ENCODE measurements at places on chromosomes 11 and 22. TPM values are rescaled to one million over a fixed set of nuclear protein-coding genes. Genes with fewer than 3 reads are reported as not detected.
A peak's percentile ranks its signal among the peaks of the same experiment; 100 is the strongest.

GRCh38 chr11:31860391-31860790 is 49.3 kb upstream of the PAX6 start:
- no peak for DNase-seq

DNA sequence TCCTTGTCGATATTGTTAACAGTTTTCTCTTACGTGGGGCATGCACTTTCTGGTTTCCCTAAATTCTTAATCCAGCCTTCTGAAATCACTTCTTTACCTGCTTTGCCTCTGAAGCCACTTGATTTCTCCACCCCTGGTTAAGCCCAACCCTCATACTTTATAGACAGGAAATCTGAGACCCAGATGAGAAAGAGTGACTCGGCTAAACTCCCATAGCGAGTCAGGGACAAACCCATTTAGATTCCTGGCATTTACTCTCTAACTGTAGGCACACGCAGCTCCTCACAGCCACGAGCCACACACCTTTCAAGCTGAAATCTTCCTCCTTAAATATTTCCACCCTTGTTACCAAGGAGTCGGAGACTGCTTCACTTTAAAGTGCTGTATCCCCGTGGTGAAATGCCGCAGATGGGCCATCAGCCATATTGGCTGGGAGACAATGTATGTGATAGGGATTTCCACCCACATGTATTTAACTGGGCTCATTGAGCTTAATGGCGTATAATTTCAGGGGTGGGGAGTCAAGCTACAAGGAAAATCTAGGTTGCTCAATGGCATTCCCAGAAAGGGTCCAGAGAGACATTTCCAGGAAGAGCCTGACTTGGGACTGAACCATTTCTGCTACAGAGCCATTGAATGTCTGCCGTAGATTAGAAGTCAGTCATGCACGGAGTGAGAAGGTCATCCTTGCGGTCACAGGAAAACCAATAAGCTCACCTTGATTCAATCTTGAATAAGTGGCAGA is 49.9 kb upstream of the GRK3 start:
- DNase-seq = no peak

Gene KIAA1671
- 0.15 TPM for polyA plus RNA-seq

- DNase-seq = no peak
These were observed at the start of gene MS4A15 for GRCh38 chr11:60756307-60757032. Gene MS4A15, plus strand, starts transcription at chr11:60756867. Its CDS starts 6,867 bp downstream, at chr11:60763734.

GRCh38 chr22:21920341-21921183 is 32.1 kb downstream of the PPM1F start:
- DNase-seq = no peak

Gene ELMOD1
- 0.04 TPM for polyA plus RNA-seq

DNA sequence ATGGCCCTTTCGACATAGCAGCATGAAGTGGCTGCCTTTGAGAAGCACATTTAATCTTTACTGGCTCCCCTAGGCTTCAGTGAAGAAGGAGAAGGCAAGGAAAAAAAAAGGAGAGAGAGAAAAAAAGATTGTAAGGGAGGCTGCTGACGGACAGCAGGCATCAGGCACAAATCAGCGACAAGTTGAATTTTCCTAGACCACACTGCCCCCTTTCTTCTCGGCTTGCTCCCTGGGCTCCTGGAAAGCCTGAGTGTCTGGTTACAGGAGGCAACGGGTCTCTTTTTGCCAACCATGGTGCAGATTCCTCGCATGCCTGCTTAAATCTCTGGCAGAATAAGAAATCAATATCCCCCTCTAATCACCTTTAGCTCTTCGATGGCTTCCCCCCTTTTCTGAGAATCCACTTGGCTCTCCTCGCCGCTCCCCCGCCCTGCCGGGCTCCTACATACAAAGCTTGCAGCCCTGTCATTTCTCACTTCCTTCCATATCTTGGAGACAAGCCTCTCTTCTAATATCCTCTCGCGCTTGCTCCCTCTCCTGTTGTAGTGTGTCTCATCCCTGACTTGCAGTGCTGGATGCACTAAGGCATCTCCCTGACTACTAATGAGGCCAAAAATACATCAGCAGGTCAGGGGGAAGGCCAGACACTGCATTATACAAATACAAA is 14.3 kb downstream of the BLID start:
- peak; percentile 55 for DNase-seq

- DNase-seq = no peak
These were observed 61.5 kb downstream of the TMPRSS5 start for GRCh38 chr11:113644605-113645004.

- DNase-seq = no peak
These were observed 1114.1 kb downstream of the BRD1 start for GRCh38 chr22:48713272-48714205.

GRCh38 chr22:38429499-38430068 is 25.4 kb downstream of the KCNJ4 start:
- no peak for DNase-seq

- no peak for DNase-seq
These were observed 1461.2 kb downstream of the TBC1D22A start for GRCh38 chr22:48223488-48224190.

GRCh38 chr11:112593440-112593839 is 332.8 kb upstream of the PLET1 start:
- no peak for DNase-seq

Gene APOBEC3A
- polyA plus RNA-seq = not detected

Gene TRIM29
- 1.5 TPM for polyA plus RNA-seq

GRCh38 chr11:75022759-75023396 is 34.1 kb downstream of the NEU3 start:
- peak; percentile 16 for DNase-seq

Gene TOMT
- polyA plus RNA-seq = not detected

Gene EXPH5
- polyA plus RNA-seq = 0.38 TPM

DNA sequence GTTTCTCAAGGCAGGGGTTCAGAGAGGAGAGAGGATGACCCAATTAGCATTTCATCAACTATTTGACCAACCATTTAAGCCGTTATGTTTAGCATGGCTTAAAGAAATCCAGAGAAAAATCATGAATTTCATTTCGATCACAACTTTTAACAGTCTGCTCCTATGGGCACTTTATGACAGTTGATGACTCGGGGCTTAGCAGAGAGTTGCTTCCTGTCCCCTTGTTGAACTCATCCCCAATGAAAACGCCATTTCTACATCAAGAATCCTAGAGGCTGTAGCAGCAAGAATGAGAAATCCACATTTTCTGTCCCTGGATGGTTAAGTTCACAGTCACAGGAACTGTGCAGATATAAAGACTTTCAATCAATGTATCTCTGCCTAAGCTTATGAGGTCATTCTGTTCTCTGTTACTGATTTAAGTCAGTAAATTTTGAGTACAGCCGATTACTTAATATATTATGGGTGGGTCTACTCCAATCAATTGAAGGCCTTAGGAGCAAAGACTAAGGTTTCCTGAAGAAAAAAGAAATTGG is 81.1 kb downstream of the BDNF start:
- DNase-seq = no peak
